Choroid plexus epithelial cell (primary cell): ENCODE measurements at places on chromosomes 13 and 19.

DNA sequence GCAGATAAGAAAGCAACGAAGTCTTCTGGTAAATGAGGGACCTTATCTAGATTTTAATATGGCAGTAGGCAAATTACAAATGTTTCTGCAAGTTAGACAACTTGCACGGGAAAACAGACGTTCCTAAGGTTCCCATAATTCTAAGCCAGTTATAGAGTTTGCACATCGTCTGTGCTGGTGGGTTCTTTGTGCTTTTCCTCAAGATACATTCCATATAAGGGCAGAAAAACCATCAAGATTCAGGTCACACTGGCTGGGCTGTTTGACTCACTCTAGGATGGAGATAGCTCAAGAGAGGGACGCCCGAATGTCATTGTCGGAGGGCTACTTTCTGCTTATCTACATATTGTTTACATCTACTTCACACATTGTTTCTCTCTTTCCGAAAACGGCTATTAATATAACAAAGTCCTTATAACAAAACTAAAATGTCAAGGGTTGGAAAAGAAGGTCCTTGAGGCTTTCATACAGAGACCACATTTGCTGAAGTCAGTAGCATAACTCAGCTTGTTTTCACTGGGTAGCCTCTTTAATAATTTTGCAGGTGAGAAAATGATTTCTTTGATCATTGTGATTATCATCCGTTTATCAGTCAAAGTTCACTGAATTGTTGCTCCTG is 44.4 kb downstream of the SOX1 start:
- no peak for DNase-seq

GRCh38 chr13:72541674-72542073 is 185.8 kb downstream of the MZT1 start:
- DNase-seq = no peak

GRCh38 chr19:30062907-30063649 is 121.0 kb downstream of the URI1 start:
- no peak for DNase-seq

GRCh38 chr19:41319500-41320184 is 9.7 kb downstream of the CCDC97 start:
- no peak for DNase-seq

DNA sequence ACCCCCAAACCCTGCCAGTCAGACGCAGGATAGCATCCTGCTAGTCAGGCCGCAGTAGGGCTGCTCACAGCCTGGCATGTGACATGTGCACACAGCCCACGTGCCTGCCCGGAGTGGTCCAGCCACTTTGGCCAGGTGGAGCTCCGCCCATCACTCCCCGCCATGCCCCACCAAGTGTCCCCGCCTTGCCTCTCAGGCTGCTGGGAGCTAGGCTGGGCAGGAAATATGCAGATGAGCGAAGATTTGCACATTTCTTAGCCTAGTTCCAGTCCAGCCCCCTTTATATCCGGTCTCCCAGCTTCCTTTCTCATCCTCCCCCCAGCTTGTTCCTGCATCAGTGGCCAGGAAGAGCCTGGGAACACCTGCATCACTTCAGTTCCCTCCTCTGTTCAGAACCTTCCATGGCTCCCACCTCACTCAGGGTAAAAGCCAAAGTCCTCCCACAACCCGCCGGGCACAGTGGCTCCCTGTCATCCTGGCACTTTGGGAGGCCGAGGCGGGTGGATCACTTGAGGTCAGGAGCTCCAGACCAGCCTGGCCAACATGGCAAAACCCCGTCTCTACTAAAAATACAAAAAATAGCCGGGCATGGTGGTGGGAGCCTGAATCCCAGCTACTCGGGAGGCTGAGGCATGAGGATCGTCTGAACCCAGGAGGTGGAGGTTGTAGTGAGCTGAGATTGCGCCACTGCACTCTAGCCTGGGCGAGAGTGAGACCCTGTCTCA is 2.3 kb upstream of the DOCK6 start:
- no peak for DNase-seq

DNA sequence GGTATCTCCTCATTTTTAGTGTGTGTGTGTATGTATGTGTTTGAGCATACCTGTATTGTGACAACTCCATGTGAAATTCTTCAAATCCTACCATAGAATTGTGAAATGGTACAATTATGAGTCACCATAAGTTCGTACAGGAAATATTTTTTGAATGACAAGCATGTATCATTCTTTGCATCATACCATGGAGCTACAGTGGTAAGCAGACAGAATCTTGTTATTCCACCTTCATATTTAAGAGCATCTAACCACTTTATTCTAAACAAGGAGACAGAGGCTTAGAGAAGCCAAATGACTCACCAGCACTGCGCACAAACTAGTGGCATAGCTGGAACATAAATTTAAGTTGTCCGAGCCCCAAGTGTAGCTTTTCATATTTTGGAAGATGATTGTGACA is 4.5 kb upstream of the EPSTI1 start:
- peak; percentile 96 for DNase-seq

- peak; percentile 57 for DNase-seq
These were observed at the start of gene KASH5 for GRCh38 chr19:49387936-49388372. TSS of gene KASH5 (plus strand) at chr19:49388249. CDS start at chr19:49390884, 2,635 bp downstream.

DNA sequence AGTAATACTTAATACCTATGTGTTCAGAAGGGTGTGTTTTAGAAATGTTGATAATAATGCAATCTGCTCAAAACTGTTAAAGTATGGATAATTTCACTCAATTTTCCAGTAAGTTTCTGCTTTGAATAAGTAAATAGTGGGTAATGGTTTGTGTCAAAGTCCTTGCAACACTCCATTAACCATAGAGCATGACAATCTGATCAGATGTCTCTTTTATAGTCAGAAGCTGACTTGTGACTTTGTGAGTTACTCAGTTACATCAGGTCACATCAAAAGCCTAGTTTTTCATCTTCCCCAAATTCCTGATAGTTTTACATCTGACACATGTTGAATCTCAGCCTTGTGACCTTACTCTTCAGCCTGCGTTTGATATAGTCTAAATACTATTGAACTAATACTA is 338.0 kb downstream of the EFNB2 start:
- DNase-seq = no peak

DNA sequence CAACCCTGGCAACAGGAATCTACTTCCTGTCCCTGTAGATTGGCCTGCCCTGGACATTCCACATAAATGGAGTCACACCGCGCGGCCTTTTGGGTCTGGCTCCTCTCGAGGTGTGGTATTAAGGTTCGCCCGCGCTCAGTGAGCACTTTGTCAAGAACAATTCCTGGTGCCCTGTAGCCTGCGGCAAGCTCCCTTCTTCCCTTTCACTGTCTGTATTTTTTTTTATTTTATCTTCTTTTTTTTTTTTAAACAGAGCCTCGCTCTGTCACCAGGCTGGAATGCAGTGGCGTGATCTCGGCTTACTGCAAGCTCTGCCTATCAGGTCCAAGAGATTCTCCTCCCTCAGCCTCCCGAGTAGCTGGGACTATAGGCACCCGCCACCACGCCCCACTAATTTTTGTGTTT is 28.3 kb downstream of the PEX11G start:
- DNase-seq = peak; percentile 64

- DNase-seq = no peak
These were observed 731.0 kb downstream of the SLITRK6 start for GRCh38 chr13:85068231-85068630.
